Left cardiac atrium (tissue), 4 donors: ENCODE measurements at places on chromosomes 2 and 18. TPM values are rescaled to one million over a fixed set of nuclear protein-coding genes. Genes with fewer than 3 reads are reported as not detected.

DNA sequence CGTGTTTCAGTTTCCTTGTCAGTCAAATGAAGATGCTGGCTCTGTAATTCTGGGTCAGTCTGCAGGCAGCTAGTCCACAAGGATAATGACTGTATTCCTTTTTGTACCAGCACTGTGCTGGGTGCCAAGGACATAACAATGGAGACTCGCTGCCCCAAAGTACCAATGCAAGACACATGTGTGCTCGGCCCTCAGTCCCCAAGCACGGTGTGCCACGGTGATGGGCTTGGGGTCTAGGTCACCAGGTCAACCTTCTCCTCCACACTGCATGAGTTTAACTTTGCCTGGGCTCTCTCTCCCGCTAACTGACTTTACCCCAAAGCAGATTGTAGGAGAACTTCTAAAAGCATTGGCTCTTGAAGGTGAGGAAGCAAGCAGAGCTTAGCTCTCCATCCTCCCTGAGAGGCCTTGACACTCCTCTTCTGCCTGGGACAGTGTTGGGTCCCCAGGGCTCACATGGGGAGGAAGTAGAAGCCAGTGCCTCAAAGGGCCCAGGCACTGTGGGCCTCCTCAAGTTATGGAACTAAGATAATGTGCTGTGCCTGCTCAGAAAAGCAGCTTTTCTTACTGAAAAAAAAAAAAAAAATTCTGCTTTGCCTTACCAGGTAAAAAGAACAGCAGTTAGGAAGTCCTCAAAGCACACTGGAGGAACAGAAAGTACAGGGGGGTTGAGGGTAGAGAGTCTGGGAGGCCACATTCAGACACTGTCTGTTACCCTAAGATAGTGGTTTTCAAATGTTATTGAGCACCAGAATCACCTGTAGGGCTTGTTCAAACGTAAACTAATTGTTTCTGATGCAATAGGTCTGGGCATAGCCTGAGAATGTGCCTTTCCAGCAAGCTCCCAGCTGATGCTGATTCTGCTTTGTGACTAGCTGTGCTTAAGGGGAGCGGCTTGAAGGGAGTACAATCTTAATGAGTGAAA is 276.4 kb upstream of the CXCR4 start:
- no peak for DNase-seq

FAM228A gene
- total RNA-seq = 0.77 TPM

- peak; percentile 38 for DNase-seq
These were observed 503 bp downstream of the ANXA4 start for GRCh38 chr2:69742322-69742952.

SNORC gene
- total RNA-seq = 1.2 TPM

RIT2 gene
- total RNA-seq = not detected

DNA sequence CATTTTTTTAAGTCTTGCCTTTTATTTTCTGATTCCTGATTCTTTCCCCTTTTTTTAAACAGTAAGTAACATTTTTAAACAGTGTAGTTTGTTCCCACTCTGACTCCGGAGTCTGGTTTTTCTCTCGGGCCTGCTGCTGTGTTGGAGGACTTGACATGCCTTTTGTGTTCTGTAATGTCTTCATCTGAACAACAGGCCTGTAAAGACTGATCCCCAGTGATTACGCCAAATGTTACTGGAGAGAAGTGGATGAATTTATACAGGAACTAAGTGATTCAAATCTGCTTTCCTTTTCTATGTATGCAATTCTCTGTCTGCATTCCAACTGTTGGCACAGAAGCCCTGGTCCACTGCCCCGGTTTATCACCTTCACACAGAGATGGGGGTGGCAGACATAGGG is 54.3 kb upstream of the RMDN2 start:
- no peak for DNase-seq

- no peak for DNase-seq
These were observed 558 bp upstream of the CEP192 start for GRCh38 chr18:12990641-12990966.

GRCh38 chr2:112803691-112804521 is 19.6 kb upstream of the IL1A start:
- no peak for DNase-seq

GRCh38 chr2:98663511-98664090 is 55.2 kb downstream of the UNC50 start:
- no peak for DNase-seq
